ENCODE measurements at places on chromosomes 5 and 9. TPM values are rescaled to one million over a fixed set of nuclear protein-coding genes. Genes with fewer than 3 reads are reported as not detected.

The C5orf52 gene
- total RNA-seq = not detected

The SLC6A7 gene
- total RNA-seq = 0.62 TPM

The OR1Q1 gene
- total RNA-seq = not detected

The SOHLH1 gene
- total RNA-seq = not detected

The PFDN1 gene
- total RNA-seq = 36.8 TPM

The DMRT2 gene
- 0.16 TPM for total RNA-seq

The ANXA2R gene
- total RNA-seq = 0.31 TPM

The MEIKIN gene
- 1.7 TPM for total RNA-seq

The FGF10 gene
- total RNA-seq = 0.47 TPM

The TMEM167A gene
- total RNA-seq = 159 TPM

The ACER2 gene
- total RNA-seq = 11.4 TPM

The NTNG2 gene
- total RNA-seq = 46.3 TPM

The CCNI2 gene
- 0.16 TPM for total RNA-seq

The DOCK2 gene
- total RNA-seq = 6.4 TPM
